ENCODE measurements at places on chromosomes 7 and 10.
A peak's percentile ranks its signal among the peaks of the same experiment; 100 is the strongest.

- DNase-seq: no peak
Measured at GRCh38 chr10:13352519-13352918, 4.4 kb upstream of the SEPHS1 start.

- DNase-seq: no peak
Measured at GRCh38 chr10:60869652-60870415, 74.2 kb downstream of the RHOBTB1 start.

GRCh38 chr7:29328811-29329210 is 134.2 kb downstream of the CHN2 start:
- DNase-seq: no peak

DNA sequence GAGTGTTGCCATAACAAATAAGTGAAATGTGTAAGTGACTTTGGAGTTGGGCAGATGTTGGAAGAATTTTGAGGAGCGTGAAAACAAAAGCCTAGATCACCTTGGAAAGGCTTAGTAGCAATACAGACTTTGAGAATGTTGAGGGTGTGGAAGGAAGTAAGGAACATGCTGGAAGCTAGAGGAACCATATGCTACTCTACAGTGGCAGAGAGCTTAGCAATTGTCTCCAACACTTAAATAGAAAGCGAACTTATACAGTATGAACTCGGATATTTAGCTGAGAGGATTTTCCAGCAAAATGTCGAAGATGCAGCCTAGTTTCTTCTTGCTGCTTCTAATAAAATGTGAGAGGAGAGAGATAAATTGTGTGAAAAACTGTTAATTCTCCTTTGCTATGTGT is 271.2 kb downstream of the ADRA2A start:
- DNase-seq: no peak

DNA sequence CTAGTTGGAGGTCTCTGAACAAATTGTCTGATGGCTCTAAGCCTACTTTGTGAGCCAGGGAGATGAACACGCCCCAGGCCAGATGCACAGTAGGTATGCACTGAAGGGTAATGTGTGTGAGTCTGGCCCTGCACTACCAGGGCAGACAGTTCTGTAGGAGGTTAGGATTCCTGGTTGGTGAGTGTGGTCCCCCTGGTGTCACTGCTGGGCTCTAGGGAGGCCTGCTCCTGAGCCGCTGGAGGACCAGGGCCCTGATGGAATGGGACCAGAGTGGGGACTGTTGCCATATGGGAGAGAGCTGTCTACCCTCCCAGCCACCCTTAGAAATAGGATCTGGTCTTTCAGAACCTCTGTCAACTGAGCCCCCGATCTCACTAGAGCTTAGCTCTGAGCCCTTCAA is 42.0 kb downstream of the CDH23 start:
- DNase-seq: no peak

GRCh38 chr7:6446838-6447580 is 745 bp downstream of the DAGLB start:
- DNase-seq: peak; percentile 60

- DNase-seq: no peak
Measured at GRCh38 chr10:133366130-133366478, 7.0 kb downstream of the ECHS1 start.

Measured in amniotic stem cell (primary cell).